KG1 (cell line): ENCODE measurements at places on chromosomes 1 and 21.

DNA sequence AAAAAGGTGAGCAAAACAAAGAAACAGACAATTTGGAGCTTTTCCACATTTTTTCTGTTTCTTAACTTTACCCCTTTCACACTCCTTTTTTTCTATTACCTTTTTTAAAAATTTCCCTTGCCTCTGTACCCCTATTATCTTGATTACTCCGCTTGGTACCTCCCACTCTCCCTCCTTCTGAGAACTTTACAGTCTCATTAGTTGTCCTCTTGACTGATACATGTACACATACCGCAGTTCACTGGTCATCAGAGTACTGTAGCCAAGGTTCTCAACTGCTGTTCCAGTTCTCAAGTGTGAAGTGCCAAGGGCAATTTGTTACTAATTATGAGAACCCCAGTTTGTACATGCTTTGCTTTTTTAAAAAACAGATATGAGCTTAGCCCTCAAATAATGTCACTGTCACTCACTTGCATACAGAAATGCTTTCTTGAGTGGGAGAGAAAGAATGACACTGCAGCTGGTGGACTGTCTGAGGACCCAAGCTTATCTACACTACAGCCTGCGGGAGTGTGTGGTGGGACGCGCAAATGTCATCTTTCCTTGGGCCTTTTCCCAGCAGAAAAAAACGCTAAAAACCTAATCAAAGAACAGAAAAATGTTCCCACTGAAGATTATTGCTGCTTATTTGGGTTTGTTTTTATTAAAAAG lies 160.8 kb downstream of the DISP1 start:
- no peak for DNase-seq

DNA sequence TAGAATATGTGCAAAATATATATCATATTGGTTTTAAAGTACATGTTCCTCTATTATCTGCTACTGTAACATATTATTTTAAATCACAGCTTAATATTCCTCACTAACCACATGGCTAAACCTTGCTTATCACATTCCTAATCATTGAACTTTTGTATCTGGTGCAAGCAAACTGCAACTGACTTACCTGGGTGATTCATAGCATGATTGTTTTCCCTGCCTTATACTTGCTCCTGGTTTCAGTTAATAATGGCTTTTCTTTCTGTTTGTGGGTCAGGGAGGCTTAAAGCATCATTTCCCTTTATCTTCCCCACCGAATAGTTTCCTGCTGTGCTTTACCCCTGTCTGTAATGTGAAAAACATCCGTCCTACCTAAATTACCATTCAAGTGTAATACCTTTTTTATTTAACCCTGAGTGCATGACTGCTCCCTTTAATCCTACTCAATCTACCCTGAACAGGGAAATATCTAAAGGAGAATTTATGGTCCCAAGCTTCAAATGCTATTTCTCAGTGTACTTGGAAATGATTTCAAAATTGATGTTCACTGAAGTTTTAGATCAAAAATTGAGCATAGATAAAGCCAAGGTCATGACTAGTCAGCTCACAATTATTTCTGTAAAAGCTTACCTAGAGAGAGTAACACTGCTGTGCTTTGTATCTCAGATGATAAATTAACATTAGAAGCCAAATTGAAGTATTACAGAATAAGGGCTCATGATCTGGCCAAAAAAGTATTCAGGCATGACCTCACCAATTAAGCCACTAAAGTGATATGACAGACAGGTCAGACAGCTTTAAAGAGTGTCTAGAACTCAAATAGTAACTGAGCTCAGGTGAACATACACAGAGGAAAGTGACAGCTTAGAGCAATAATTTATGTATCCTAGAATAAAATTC lies 507.1 kb downstream of the BRINP3 start:
- DNase-seq = no peak

- DNase-seq = no peak
Observed at GRCh38 chr1:243713470-243714186, 136.4 kb downstream of the AKT3 start.

DNA sequence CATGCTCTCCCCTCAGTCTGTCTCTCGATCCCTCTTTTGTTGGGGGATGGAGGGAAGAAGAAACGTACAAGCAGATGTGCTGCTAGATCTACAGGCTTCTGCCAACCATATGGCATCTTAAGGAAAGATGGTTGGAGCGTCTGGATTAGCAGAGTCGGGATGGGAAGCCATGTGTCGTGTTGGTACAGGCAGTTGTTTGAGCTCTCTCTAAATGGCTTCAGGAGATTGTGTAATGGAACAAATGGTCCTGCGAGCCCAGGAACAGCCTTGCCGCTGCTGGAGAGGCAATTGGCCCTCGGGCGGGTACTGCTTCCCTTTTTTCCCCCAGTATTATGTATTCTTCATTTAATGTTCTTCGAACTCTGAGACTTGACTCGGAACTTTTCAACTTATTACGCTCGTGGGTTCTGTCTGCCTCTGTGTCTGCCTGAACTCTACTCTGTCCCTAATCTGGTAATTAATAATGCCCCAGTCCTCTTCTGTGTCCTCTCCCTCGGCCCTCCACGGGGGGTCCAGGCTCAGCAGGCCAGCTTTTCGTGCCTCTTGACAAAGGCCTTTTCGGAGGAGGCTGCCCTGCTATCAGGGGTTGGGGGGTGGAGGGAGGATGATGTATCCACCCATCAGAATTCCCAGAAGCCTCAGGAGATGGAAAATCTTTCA lies 215.3 kb downstream of the SDCCAG8 start:
- no peak for DNase-seq

DNA sequence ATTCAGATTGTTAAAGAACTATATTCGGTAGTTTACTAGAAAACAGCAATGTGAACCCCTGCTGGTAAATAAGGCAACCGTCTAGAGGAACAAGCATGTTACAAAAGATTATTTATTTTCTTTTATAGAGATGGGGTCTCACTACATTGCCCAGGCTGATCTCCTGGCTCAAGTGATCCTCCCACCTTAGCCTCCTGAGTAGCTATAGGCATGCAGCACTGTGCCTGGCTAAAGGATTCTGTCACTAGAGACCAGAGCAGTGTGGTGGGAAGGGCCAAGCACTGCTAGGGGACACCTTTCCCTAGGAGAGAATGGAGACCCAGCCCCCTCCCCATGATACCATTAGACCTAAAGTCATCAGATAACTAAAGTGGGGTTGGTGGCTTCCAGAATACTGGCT lies 28.9 kb downstream of the SLC27A3 start:
- no peak for DNase-seq

DNA sequence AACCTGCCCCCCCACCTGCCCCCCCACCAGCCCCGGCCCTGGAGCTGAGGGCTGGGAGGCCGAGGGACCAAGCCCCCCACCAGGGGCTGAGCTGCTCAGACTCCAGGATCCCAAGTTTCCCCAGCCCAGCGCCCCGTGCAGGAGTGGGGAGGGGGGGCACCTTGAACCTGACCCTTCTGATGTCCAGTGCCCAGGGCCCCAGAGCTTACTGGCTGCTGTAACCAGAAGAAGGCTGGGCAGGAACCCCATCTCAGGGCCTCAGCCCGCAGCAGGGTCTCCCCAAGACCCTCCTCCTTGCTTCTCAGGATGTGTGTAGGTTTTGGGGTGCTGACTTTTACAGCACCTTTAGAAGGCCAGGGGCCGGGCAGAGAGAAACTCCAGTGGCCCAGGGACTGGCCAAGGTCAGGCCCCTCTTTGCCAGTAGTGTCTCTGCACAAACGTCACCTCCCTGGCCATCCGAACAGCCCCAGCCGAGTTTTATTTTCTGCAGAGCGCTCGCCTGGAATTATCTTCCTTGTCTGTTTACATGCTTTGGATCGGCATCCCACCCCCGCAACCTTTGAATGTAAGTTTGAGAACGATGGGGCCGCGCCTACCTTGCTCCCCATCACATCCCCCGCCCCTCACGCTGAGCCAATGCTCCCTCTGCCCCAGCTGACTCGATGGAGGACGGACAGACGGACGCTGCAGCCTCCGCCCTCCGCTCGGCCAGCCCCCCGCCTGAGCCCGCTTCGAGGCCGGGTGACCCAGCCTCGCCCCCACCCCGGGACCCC lies 70.1 kb upstream of the CASZ1 start:
- no peak for DNase-seq

- DNase-seq = no peak
Observed at GRCh38 chr1:202561726-202562443, 148.4 kb downstream of the SYT2 start.

GRCh38 chr1:29235955-29236711 lies at the start of gene PTPRU:
PTPRU (plus strand) TSS chr1:29236522; CDS start chr1:29236645, 123 bp downstream.
- DNase-seq = peak; percentile 20

- peak; percentile 22 for DNase-seq
Observed at GRCh38 chr1:2546515-2547209, 9.5 kb upstream of the TNFRSF14 start.

DNA sequence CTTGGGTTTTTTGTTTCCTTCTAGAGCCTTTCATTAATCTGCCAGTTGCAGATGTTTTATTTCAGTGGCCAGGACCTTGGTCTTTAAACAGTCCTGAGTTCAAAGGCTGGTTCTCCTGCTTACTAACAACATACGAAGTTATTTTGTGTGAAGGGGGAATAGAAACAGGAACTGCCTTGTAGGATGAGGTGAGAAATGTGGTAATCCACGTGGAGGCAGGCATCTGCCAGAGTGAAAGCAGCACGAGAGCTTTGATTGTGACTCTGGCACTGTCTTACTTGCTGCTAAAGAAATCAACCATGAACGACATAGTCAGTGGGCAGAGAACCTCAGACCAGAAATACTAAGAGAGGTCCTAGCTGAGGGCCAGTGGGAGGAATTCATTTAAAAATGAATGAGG lies 30.4 kb downstream of the TMEM63A start:
- DNase-seq = no peak

- DNase-seq = no peak
Observed at GRCh38 chr1:168430321-168430720, 113.5 kb downstream of the XCL2 start.

GRCh38 chr1:235910357-235911299 lies 43.9 kb upstream of the LYST start:
- no peak for DNase-seq

DNA sequence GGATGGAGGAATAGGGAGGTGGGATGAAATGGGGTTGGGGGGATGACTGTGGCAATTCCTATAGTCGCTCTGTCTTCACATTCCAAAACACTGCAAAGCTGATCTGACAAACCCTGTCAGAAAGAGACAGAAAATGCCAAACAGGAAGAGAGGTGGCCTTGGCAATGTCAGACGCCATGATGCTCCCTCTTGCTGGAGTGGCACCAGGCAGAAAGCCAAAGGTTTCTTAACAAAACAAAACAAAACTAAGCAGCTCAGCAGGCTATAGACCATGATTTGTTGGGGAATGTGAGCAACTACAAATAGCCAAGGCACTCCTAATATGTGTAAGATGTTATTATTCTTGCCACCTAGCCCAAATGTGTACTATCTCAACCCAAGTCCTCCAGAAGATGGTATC lies 42.9 kb upstream of the PLA2G2C start:
- no peak for DNase-seq

- no peak for DNase-seq
Observed at GRCh38 chr1:212743901-212744475, 44.3 kb upstream of the BATF3 start.

DNA sequence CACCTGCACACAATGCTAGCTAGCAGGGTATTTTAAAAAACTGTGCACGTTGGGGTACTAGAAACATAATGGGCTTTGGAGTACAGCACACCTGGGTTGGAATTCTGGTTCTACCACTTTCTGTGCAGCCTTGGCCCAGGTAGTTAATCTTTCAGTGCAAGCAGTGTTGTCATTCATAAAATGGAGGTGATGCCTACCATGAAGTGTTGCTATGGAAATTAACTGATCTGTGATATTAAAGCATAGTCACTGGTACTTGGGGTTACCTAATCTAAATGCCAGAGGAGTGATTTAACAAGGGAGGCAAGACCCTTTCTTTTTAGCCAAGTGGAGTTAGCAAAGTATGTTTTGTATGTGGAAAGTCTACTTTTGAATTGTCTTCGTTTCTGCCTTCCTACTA lies 18.0 kb downstream of the ATP1B1 start:
- DNase-seq = no peak

GRCh38 chr1:26826261-26827105 lies at the start of gene ZDHHC18:
ZDHHC18 (plus strand) TSS chr1:26826688; CDS start chr1:26826805, 117 bp downstream.
- peak; percentile 25 for DNase-seq

GRCh38 chr21:34736116-34736874 lies 67.5 kb downstream of the CLIC6 start:
- no peak for DNase-seq

DNA sequence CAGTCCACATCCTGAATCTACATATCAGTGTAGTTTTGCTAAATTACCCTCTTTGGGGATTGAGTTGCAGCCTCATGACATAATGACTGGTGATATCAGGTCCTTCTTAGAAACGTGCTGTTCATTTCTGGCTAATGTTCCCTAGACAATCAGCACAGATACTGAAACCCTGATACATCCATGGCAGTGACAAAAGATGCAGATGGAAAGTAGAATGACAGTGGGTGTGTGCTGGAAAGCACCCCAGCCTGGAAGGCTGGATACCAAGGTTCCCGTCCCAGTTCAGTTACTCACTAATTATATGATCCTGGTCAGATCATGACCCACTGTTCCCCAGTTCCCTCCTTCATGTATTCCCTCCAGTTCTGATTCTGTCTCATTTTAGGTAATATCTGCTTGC lies 198.2 kb upstream of the FGGY start:
- DNase-seq = no peak

GRCh38 chr1:228284148-228284495 lies 76.3 kb downstream of the OBSCN start:
- DNase-seq = no peak

DNA sequence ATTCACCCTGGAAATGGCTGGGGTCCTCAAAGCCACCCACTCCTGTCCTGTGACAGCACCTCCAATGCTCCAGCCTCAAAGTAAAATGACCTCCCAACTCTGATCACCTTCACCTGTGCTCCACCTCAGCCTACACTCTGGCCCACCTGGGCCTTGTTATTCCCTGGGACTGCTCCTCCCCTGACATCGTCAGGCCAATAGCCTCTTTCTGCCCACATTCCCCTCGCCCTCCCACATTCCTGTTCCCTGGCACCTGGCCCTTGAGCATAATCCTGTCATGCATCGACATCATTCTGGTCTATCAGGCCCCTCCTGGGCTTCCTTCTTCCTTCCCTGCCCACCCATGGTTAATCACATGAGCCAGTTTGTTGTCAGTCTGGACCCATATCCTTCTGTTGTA lies 13.2 kb upstream of the BCAR3 start:
- no peak for DNase-seq

DNA sequence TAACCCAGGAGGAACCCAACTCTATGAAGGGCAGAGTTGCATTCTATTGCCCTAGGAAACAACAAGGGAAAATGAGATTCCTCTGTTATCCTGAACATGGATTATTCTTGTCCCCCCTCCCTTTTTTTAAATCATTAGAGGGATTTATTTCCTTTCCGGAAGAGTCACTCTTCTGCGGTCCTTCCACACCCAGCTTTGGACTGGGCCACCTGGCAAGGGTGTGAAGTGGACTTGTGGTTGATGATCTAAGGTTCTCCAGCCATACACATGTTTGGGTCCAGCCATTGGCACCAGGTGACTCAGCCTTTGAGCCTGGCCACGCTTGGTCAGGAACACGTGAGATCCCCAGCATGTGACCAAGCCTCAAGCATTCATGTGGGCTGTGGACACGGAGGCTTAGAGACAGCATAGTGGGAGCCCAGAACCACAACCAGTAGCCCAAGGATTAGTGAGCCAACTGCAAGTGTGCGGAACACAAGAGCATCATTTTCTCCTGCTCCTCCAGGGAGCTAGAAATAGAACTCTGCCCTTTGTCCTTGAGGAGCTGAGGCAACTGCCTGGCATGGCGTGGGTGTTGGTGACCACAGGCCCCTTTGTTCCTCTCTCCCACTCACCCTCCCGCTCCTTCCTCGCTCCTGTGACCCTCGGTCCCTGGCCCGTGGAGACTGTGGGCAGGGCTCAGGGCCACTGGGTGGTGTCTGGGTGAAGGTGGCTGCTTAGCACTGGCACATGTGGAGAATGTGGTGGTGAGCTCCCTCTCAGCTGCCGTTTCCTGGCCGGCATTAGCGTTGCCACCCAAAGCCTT lies 50.1 kb downstream of the NENF start:
- DNase-seq = no peak
